Activated CD8-positive, alpha-beta T cell treated with anti-CD3 and anti-CD28 coated beads for 36 hours (primary cell): ENCODE measurements at places on chromosomes 2 and 18. TPM values are rescaled to one million over a fixed set of nuclear protein-coding genes. Genes with fewer than 3 reads are reported as not detected.

GRCh38 chr2:121828281-121828731 is 72.9 kb downstream of the TSN start:
- no peak overlapping the region for H3K4me3 ChIP-seq
- H3K4me1 ChIP-seq: no peaks in the 10 kb centered on the region
- no peak overlapping the region for H3K27ac ChIP-seq
- H3K27me3 ChIP-seq: peaks cover 2% of the 10 kb centered on the region
- H3K36me3 ChIP-seq: no peaks in the 10 kb centered on the region
- no peak for DNase-seq

GRCh38 chr2:168566974-168567665 is 111.0 kb downstream of the CERS6 start:
- no peak for DNase-seq
- no peaks in the 10 kb centered on the region for H3K27me3 ChIP-seq
- no peak overlapping the region for H3K4me3 ChIP-seq

DNA sequence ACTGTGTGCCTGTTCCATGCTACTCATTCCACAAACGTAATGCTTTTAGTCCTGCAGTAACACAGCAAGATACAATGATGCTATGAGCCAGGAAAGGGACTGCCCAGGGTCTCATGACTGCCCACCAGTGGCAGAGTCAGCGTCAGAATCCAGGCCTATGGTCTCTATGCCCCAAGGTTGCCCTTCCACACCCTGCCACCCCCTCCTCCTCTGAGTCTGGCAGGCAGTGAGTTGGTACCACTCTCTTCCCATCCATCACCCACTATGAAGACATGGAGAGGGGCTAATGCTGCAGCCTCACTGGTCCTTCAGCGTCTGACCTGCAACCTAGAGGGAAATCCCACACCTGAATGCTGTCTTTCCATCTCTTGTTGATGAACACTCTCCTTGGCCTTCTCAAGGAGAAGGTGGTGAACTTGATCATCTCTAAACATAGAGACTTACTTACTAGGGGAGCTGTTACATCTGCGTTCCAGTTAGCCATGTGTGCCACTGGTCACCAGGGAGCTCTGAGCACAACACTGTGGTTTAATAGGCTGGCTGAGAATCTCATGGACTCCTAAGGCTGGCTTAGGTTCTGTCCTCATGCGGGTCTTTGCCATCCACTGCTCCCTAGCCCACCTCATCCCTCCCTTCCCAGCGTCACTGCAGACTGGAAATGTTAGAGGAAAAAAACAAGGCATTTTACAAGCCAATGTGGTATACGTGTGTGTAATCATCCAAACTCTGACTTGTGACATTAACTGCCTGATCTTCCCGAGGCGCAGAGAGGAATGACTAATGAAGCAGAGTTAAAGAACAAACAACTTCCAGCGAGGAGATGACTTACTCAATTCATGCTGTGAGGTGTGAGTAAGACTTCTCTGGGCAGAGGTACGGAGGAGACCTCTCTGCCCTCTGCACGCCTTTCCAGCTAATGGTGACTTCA is 28.8 kb downstream of the STEAP3 start:
- no peak overlapping the region for H3K27ac ChIP-seq
- no peaks in the 10 kb centered on the region for H3K36me3 ChIP-seq
- no peaks in the 10 kb centered on the region for H3K4me1 ChIP-seq
- peaks cover 5% of the 10 kb centered on the region for H3K27me3 ChIP-seq
- no peak overlapping the region for H3K4me3 ChIP-seq

GRCh38 chr2:62304429-62305417 is 108.8 kb downstream of the B3GNT2 start:
- H3K27me3 ChIP-seq: peaks cover 2% of the 10 kb centered on the region
- peak; percentile 88 for DNase-seq
- H3K4me1 ChIP-seq: peaks cover 87% of the 10 kb centered on the region
- peak overlapping the region; percentile 98 for H3K27ac ChIP-seq
- H3K4me3 ChIP-seq: peak overlapping the region; percentile 66

DNA sequence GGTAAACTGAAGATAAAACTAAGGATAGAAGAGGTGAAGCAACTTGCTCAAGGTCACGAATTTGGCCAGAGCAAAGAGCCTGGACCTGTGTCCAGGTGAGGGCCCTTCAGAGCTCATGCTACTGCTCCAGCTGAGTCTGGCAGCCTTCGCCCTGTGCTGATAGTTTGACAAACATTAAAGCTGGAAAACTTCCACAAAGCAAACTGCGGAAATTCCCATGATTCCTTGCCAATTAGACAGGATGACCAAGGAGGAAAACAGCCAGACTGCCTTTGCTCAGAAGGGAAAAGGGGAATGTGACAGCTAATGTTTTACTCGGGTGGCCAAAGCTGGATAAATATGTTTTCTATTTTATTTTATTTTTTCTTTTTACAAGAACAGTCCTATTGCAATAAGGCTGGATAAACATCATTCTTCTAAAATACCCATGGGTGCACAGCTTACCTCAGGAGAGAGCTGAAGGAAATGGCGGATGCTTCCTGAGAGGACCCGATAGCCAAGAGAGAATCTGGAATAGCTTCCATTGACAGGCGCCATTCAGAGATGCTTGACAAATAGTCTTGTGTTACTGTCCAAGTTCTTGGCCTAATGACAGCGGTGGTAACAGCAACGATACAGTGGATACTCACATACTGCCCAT is 5.3 kb upstream of the CTAGE1 start:
- no peaks in the 10 kb centered on the region for H3K4me1 ChIP-seq
- DNase-seq: no peak
- H3K36me3 ChIP-seq: no peaks in the 10 kb centered on the region
- no peak overlapping the region for H3K4me3 ChIP-seq
- H3K27me3 ChIP-seq: no peaks in the 10 kb centered on the region
- no peak overlapping the region for H3K27ac ChIP-seq

GLI2 gene
- not detected for total RNA-seq

RGPD3 gene
- total RNA-seq: 0.34 TPM
